Suprapubic skin (tissue), 4 donors: ENCODE measurements at places on chromosomes 3 and 15.
A peak's percentile ranks its signal among the peaks of the same experiment; 100 is the strongest.

DNA sequence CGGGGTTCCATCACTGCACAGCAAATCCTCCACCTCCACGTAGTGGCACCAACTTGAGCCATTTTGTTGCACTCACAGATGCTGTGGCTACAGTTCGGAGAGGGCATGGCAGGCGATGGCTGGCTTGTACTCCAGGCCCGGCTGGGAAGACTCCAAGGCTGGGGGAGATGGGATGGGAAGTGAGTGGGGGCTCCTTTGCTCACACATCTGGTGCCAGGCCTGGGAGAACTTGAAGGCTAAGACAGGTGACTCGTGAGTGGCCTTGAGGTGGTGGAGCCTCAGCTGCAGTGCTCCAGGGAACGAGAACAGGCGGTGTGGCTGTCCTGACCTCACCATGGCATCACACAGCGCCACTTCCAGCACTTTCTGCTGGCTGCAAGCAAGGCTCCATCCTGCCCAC lies 87.9 kb downstream of the PLXNA1 start:
- DNase-seq, result peak; percentile 44

DNA sequence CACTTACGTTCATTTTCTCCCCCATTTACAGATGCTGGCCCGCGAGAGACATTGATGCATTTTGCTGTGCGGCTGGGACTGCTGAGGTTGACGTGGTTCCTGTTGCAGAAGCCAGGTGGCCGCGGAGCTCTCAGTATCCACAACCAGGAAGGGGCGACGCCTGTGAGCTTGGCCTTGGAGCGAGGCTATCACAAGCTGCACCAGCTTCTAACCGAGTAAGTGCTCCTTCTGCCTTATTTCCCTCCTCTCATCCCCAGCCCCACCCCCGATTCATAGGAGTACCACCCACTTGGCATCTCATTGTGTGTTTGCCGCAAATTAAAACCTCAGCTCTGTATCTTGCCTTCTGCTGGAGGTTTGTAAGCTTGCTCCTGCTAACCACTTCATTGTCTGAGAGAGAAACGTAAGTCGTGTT lies 163.3 kb downstream of the AKAP13 start:
- DNase-seq, result peak; percentile 85

DNA sequence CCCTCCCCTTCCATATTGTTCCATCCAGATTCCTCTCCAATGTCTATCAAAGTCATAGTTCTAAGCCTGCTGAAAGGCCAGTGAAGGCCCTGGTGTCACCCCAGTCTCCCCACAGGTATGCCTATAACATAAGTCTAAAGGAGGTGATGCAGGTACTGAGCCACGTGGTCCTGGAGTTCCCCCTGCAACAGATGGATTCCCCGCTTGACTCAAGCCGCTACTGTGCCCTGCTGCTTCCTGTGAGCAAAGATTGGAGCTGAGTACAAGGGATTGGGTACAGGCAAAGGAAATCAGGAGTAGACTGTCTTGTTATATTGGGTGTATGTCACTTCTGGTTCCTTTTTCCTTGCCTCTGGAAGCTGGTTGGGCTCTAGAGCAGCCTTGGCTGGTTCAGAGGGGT lies 8.2 kb downstream of the EIF2B5 start:
- DNase-seq, result no peak

- DNase-seq, result no peak
These were observed 136.3 kb downstream of the IMPG2 start for GRCh38 chr3:101184111-101184510.

DNA sequence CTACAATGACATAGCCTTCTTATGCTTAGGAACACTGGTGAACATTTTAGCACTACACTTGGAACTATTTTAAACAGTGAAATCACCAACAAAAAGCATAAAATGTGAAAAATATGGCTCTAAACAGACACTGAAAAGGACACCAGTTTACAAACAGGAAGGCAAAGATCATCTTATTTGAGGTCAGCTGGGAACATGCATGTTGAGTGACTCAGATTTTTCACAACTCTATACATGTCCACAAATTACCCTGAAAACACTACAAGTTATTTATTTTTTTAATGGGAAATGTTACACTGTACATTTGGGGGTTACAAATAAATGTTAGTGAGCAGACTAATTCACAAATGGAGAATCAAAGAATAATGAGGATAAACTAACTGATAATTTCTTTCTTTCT lies 12.5 kb upstream of the GK5 start:
- no peak for DNase-seq

DNA sequence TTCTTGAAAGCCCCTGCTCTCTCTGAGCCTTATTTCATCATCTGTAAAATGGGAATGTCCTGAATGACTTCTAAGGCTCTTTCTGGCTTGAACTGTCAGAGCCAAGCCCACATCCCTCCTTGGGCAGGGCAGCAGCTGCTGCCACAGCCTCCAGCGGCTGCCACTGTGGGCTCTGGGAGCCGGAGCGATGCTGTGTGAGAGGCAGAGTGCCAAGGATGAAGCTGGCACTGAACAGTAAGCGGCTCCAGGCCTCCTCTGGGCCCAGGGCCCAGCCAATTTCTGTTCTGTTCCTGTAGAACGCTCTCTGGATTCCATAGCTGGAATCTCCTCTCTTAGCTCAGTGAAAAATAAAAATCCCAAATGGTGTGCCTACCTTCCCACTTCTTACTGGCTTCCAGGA lies 4.4 kb downstream of the CPLX3 start:
- no peak for DNase-seq

DNA sequence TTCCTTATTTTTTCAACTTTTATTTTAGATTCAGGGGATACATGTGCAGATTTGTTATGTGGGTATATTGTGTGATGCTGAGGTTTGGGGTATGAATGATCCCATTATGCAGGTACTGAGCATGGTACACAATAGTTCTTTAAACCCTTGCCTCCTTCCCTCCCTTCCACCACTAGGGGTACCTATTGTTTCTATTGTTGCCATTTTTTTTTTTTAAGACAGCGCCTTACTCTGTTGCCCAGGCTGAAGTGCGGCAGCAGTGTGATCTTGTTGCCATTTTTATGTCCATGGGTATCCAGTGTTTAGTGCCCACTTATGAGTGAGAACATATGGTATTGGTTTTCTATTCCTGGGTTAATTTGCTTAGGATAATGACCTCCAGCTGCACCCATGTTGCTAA lies 117.3 kb upstream of the FAM3D start:
- DNase-seq, result no peak

DNA sequence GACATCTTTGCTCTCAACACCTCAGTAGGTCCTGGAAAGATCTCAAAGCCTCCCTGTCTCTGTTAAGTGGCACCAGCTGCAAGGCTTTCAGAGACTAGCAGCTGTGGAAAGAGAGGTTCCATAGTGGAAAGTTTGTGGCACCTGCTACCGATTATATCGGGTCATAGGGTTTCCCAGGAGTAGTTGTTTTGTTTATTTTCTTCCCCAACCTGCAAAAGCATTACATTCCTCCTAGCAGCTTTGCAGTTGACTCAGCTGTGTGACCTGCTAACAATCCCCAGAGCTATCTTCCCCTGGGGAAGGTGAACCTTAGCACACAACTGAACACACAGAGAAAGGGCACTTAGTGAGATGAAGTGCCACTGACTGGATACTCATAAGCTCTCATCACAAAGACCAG lies 598.9 kb upstream of the GRM7 start:
- no peak for DNase-seq

- no peak for DNase-seq
These were observed 5.3 kb downstream of the PLSCR2 start for GRCh38 chr3:146464005-146464595.

GRCh38 chr3:156964577-156964976 lies 138.4 kb downstream of the LEKR1 start:
- DNase-seq, result no peak

- no peak for DNase-seq
These were observed 166.4 kb upstream of the TLE3 start for GRCh38 chr15:70264014-70264582.

- DNase-seq, result no peak
These were observed 3.1 kb upstream of the LARP6 start for GRCh38 chr15:70856884-70857561.

GRCh38 chr3:39971559-39972031 lies 162.2 kb downstream of the MYRIP start:
- DNase-seq, result no peak

- no peak for DNase-seq
These were observed 847.7 kb downstream of the ROBO2 start for GRCh38 chr3:77887611-77888010.

DNA sequence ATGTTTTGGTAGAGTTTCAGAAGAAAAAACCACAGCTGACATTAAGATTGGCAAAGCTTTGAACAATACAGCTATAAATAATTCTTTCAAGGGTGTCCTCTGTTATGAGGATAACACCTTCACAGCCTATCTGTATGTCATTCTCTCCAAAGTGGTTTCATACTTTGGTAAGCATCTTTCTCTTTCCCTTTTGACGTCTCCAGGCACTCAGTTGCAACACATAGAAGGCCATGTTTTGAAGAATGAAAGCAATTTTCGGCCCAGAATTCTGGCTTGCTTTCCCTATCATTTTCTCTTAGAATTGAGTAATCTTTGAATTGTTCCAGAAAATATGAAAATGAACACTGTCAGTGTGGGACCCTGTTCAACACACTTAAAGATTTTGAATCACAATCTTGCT lies 200.0 kb upstream of the CBLB start:
- DNase-seq, result no peak

GRCh38 chr15:52546031-52546751 lies 17.5 kb upstream of the MYO5A start:
- no peak for DNase-seq

- no peak for DNase-seq
These were observed 2.7 kb downstream of the MSL2 start for GRCh38 chr3:136193278-136194054.

- no peak for DNase-seq
These were observed 43.5 kb downstream of the IFT57 start for GRCh38 chr3:108178676-108179075.

GRCh38 chr3:94862703-94863102 lies 799.8 kb downstream of the NSUN3 start:
- no peak for DNase-seq

DNA sequence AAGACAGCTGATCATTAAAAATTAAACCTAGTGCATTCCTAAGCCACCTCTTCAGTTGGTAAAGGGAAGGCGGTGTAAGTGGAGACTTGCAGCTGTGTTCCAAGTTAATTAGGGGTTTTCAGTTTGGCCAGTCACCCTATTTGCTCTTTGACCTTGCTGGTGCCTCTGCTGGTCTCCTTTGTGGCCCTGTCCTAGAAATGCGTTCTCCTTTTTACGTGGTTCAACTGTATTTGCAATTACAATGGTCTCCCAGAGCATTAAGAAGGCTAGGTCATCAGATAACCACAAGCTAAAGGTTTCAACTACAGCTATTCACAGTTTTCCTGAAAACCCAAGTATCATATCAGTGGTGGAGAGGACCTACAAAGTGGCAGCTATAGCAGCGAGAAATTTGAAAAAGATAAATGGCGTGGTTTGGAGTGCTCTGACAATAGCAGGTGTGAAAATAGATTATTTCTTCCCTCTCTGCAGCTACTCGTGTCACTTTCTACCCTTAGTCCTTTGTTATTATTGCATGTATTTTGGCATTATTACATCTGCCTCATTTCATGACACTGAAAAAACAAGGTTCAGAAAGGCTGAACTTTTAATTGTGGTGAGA lies 203.5 kb upstream of the TBC1D5 start:
- DNase-seq, result no peak

- DNase-seq, result no peak
These were observed 19.6 kb upstream of the TASOR start for GRCh38 chr3:56702490-56703315.

DNA sequence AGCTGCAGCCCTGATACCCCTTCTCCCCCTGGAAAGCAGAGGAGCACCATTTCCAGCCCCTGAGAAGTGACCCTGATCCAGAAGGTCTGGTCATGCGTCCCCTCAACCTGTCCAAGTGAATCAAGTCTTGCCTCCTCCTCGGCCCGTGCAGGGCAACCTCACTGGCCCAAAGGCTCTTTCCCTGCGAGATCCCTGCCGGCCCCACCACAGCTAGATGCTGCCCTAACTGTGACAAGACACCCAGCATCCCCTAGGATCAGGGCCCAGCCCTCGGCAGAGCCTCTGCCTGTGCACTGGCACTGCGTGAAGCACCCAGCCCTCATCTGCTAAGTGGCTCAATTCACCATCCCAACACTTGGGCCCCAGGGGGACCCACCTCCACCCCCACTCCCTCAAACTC lies 155.1 kb downstream of the NUP210 start:
- no peak for DNase-seq

- no peak for DNase-seq
These were observed 42.1 kb upstream of the FGF7 start for GRCh38 chr15:49380912-49381311.

DNA sequence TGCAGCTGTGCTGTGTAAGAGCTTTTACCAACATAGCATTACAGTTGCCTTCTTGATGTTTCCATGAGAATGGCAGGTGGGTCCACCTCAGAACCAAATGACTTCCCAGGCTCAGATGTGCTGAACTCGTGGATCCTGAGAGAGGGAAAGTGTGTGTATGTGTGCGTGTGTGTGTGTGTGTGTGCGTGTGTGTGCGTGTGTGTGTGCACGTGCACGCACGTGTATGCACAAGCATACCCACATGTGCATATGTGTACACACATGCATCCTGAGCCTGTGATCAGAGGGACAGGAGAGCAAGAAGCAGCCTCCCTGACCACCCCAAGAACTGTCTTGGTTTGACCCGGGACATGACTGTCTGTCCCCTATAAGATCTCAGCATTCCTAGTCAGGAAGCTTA lies 48.1 kb downstream of the CHDH start:
- DNase-seq, result no peak

DNA sequence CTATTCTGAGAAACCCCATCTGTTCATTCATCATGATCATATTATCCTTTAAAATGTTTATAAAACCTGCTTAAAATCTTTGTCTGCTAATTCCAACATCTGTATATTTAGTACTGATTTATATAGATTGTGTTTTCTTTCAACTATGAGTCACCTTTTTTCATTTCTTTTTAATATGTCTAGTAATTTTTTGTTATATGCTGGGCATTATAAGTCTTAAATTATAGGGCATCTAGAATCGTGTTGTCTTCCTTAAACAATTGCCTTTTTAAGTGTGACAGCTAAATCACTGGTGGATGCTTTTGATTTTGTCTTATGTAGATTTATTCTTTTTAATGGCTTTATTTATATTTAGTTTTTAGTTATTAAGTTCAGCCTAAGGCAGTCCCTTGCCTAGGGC lies 323.4 kb upstream of the THRB start:
- no peak for DNase-seq

GRCh38 chr3:128327606-128328031 lies 139.1 kb downstream of the DNAJB8 start:
- DNase-seq, result no peak

DNA sequence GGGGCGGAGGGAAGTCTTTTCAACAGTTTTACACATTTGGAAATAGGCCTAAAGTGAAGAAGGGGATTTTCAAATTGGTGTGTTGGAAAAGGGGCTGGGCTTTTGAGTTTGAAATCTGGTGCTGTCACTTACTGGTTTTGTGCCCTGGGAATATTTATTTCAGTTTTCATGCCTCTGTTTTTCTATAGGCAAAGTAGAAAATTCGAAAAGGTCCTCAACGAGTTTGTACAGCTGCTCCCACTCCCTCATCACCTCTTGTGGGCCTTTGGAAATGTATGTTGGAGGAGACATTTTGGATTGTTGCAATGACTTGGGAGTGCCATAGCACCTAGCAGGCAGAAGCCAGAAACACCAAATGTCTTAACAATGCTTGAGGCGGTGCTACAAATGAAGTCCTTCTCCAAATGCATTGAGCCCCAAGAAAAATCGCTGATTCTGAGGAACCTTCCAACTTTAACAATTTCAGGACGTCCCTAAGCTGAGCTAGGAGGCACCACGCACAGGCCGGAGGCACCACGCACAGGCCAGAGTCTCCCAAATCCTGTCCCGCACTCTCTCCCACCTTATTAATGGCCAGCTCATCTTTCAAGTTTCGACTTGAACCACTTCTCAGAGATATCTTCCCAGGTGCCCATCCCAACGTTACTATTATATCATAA lies 639 bp upstream of the POLR2M start:
- DNase-seq, result no peak
